ENCODE measurements at places on chromosomes 4 and X.

GRCh38 chr4:52103319-52103718 lies 52.2 kb downstream of the SPATA18 start:
- peak; percentile 16 for DNase-seq

- no peak for DNase-seq
Observed at GRCh38 chr4:24799544-24800324, 4.4 kb downstream of the SOD3 start.

- no peak for DNase-seq
Observed at GRCh38 chr4:70670332-70671014, 4.2 kb upstream of the JCHAIN start.

- no peak for DNase-seq
Observed at GRCh38 chr4:24769571-24769970, 25.8 kb upstream of the SOD3 start.

GRCh38 chr4:88737307-88737941 lies 39.8 kb upstream of the NAP1L5 start:
- no peak for DNase-seq

DNA sequence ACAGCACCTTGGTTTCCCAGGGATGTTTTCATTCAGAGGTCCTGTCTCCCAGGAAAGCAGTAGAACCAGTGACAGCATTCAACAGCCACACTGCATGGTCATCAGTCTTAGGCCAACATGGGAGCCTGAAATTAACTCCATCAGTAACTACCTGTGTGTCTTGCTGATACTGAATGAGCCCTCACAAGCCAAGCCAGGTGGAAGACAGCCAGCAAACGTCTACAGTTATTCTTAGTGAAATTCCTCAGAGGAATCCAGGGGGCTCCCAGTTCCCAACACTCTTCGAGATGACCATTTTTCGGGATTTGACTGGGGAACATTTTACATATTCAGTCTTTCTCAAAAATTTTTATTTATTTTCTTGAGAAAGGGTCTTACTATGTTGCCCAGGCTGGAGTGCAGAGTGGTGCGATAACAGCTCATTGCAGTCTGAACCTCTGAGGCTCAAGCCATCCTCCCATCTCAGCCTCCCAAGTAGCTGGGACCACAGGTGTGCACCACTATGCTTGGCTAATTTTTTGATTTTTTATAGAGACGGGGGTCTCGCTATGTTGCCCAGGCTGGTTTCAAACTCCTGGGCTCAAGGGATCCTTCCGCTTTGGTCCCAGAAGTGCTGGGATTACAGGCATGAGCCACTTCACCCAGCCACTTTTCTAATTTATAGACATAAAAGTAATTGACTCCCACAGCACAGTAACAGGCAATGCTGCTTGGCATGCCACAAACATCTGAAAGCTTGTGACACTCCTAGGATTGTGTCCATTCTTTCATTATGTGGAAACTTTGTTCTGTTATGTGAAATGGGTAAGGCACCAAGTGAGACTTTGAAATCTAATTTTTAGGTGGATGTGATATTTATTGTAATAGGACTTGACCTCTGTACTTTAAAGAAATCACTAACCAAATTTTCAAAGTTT lies 116.9 kb downstream of the SOWAHB start:
- DNase-seq, result no peak

- DNase-seq, result no peak
Observed at GRCh38 chrX:110989447-110989846, 106.5 kb upstream of the PAK3 start.
